CD8-positive, alpha-beta T cell (primary cell): ENCODE measurements at places on chromosomes 7 and 10.

DNA sequence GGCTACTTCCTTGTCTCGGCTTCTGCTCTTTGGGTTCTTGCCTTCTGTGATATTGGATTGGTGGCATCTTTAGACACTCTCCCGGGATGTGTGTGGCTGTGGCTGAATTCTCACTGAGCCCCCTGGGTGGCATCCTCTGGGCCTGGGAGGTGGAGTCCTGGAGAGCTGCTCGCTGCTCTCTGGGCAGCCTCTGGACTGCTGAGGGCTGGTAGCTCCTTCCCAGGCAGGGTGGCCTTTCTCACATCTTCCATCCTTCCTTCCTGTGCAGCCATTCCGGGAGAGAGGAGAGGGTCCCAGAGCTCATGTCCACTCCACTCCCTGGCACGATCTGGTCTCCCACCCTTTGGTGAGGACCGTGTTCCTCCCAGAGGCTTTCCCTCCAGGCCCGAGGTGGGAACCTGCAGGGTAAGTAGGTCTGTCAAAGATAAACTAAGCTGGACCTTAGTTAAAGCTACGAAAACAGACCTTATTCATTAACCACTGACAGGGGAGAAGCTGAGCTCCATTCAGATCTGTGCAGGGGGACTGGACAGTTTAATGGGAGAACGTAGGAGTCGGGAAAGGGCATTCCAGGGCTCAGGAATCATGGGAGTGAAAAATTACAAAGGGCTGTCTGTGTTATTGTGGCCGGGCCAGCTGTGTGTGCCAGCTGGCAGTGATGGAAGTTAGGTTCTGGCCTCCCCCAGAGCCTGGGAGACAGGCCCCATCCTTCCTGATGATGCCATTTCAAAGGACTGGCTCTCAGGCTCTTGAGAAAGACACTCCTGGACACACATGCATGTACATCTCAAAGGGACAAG lies 8.7 kb downstream of the ATP6V0E2 start:
- no peak for DNase-seq

- DNase-seq: no peak
Observed at GRCh38 chr7:19060761-19061259, 56.6 kb downstream of the TWIST1 start.

DNA sequence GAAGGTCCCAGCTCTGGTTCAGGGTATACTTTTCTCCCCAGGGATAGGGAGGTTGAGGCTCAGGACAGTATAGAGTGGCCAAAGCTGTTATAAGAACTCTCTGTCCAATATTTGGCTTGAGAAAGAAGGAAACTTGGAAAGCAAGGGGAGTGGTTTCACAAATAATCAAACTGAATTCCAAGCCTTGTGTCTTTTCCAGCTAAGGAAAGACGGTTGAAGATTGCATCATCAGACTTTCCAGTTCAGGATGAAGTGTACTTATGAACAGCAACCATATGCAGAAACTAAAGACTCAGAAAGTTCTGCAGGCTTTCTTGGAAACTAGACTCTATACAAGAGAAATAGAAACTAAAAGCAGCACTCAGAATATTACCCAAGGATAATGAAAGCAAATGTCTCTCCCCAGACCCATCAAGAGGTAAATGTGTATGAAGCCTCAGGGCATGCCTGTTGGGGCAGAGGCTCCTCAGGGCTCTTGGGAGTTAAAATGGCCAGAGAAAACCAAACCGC lies 46.4 kb downstream of the RAMP3 start:
- DNase-seq: no peak

- DNase-seq: no peak
Observed at GRCh38 chr7:45145881-45146280, 11.7 kb upstream of the RAMP3 start.

GRCh38 chr7:82985144-82985802 lies 177.4 kb downstream of the PCLO start:
- DNase-seq: no peak

GRCh38 chr7:100791881-100792666 lies 35.2 kb downstream of the EPHB4 start:
- DNase-seq: no peak

GRCh38 chr10:96655461-96656197 lies 64.7 kb downstream of the PIK3AP1 start:
- DNase-seq: no peak

GRCh38 chr10:99742701-99743100 lies 10.7 kb downstream of the CUTC start:
- no peak for DNase-seq

DNA sequence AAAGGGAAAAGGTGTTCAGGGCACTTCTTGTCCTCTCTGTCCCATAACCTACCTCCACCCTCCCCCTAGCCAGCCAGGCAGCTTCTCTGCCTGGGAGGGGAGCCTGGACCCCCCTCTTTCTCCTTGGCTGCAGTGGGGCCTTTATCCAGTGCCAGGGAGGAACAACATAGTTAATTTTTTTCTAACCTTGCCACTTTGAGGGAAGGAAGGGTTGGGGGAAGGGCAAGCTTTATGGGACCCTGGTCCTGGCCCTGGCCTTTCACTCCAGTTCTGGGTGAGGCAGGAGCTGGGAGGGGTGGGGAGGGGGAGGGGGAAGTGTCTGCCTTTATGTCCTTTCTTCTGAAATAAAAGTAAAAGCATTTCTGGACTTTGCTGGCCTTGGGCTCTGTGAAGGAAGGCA lies 4.5 kb downstream of the VGF start:
- no peak for DNase-seq

DNA sequence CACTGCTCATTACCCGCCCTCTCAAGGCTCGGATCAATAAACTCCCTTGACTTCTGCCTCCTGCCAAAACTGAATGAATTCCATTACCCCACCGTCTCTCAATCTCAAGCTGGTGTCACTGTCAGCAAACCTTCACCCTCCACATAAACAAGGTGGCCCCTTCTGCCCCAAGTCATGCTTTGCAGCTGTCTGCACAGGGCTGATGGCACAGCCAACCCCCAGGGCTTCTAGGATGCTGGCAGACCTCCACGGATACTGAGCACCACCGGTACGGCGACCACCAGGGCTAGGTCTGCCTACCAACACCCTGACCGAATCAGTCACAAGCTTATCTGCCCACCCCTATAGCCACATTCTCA lies 46.1 kb downstream of the PARD3 start:
- DNase-seq: no peak

DNA sequence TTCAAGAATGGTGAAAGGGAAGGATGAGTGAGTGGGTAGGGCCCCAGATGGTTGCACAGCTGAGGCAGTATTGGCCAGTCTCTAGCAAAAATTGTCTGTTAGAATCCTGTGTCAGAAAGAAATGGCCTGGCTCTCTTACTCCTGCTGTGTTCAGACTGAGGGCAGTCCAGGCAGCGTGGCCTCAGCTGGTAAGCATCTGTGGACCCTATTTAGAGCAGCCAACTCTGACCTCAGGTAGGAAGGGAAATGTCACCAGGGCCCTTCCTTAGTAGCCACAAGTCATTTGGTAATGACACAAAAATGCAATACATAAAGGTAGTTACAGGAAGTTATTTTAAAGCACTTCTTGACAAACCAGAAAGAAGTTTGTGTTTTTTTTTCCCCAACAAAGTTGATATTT lies 1194.7 kb downstream of the CNTNAP2 start:
- DNase-seq: no peak

DNA sequence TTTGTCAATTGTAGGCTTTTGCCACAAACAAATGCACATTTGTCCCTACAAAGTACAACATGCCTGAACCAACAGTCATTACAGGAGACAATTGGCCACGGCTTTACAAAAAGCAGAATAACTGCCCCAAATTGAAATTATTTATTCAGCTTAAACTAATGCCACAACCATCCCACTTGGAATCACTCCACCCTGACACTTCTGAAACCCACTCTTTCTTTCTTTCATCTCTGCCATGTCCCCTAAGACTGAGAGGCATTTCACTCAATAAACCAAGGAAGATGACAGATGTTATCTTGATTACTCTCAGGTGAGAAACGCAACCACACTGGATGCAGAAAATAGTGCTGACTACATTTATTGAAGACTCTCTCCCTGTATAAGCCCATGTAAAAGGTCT lies 2.6 kb upstream of the NPM3 start:
- no peak for DNase-seq

GRCh38 chr10:96791902-96792301 lies 40.2 kb upstream of the LCOR start:
- no peak for DNase-seq

DNA sequence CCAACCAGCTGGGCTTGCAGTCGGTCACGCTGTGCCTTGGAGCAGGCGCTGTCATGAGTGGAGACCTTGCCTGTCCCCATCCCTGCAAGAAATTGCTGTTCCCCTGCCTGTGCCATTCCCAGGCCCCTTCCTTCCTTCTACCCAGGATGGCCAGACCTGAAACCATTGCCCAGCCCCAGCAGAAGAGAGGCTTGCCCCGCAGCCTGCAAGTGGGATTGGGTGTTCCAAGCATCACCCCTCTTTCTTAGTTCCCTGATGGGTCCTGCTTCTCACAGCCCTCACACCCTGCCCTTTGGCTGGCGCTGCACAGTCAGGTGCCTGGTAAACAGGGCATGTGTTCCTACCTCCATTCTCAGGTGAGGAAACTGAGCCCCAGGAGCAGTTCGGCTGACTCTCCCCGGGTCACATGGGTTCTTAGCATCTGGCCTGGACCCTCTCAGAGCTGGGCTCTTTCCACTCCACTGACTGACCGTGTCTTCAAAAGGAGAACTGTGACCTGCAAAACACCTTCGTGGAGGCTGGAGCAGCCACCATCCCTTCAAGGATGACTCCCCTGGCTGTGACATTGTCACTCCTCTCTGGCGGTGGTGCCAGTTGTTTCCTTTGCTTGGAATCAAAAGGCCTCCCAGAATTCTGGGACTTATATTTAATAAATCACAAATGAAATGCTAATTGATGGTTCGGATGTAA lies 41.9 kb upstream of the PDCD4 start:
- DNase-seq: no peak

- no peak for DNase-seq
Observed at GRCh38 chr7:96747418-96747940, 37.8 kb upstream of the SEM1 start.

GRCh38 chr10:24223953-24224352 lies 15.0 kb downstream of the KIAA1217 start:
- DNase-seq: no peak

DNA sequence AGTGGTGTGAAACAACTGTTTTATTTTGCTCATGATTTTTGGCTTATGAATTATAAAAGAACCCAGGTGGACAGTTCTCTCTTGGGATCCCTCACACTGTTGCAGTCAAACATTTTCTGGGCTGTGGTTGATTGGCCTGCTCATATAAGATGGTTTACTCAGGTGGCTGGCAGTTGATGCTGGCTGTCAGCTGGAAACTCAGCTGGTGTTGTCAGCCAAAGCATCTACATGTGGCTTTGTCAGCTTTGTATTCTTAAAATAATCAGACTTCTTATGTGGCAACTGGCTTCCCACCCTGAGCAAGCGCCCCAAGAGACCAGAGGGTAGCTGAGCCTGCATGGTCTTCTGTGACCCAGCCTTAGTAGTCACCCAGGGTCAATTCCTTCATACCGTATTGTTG lies 534.7 kb downstream of the NRG3 start:
- no peak for DNase-seq

DNA sequence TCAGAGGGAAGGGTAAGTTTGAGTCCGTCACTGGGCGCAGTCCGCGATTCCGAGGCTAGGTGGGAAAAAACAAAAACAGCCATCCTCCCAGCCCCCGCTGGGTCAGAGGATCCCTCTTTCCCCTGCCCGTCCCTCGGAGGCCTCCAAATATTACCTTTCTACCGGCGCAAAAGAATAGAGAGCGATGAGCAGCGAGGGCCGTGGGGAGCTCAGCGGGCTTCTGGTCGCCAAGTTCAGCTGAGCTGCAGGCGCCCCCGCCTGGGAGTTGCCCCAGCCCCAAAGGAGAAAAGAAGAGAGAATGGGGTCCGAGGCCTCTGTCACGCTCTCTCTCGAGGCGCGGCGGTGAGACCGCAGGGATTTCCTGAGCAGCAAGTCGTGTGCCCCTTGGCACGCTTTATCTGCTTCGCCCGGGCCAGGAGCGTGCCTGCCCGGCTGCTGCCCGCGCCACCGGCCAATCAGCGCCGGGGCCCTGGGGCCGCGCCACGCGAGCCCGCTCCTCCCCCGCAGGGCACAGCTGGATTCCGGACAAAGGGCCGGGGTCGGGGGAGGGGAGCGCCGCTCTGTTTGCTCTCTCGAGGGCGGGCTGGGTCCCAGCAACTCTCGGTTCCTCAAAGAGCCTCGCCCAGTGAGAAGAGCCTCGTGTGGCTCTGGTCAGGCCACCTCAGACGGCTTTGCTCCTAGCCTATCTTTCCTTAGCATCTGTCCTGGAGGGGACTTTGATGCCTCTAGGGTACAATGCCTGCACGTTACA lies at the start of gene NEUROG3:
NEUROG3 (minus strand) TSS at position 367 of the 751 bp plus-strand sequence. CDS start 379 bp downstream, outside the sequence.
- peak; percentile 13 for DNase-seq

DNA sequence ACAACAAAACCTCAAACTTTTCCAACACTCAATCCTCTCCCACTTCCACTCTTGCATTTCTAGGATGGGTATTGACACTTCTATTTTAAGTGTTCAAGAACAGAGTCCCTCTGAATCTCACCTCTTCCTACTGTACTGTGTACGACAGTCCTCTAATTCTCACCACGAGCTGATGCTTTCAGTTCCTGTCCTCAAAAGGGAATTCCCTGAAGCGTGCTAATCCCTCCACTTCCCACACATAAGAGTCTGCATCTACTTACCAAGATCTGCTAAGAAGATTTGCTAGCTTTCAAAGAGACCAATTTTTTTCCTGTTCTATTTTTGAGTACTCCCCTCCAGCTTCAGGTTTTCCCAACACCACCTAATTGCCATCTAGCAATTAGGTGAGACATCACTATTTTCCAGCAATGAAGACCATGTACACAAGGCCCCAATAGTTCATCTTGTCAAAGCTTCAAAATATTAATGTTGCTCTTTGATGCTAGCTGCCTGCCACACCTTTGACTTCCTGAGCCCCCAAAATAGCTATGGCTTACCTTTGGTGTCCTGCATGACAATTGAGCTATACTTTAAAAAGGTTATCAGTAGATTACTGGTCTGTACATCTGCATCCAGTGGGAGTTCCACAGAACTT lies 54.4 kb downstream of the ARMH3 start:
- no peak for DNase-seq

DNA sequence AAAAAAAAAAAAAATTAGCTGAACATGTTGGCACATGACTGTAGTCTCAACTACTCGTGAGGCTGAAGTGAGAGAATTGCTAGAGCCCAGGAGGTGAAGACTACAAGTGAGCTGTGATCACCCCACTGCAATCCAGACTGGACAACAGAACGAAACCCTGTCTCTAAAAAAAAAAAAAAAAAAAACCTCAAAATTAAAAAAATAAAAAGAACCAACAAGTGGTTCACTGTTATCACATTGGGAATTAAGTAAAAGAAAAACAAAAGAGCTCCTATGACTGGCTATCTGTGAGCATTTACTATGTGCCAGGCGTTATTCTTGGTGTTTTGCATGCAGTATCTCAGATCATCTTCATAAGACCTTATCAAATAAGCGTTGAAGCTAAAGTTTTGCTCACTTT lies 66.0 kb downstream of the ANLN start:
- no peak for DNase-seq

- DNase-seq: no peak
Observed at GRCh38 chr10:61964949-61965702, 63.6 kb downstream of the ARID5B start.

- no peak for DNase-seq
Observed at GRCh38 chr7:30083334-30083733, 51.5 kb upstream of the MTURN start.

- DNase-seq: no peak
Observed at GRCh38 chr7:98073047-98073446, 33.6 kb upstream of the LMTK2 start.
